ENCODE measurements at places on chromosomes 12 and 14.

- DNase-seq = no peak
Measured at GRCh38 chr14:96711559-96712267, 85.5 kb upstream of the VRK1 start.

DNA sequence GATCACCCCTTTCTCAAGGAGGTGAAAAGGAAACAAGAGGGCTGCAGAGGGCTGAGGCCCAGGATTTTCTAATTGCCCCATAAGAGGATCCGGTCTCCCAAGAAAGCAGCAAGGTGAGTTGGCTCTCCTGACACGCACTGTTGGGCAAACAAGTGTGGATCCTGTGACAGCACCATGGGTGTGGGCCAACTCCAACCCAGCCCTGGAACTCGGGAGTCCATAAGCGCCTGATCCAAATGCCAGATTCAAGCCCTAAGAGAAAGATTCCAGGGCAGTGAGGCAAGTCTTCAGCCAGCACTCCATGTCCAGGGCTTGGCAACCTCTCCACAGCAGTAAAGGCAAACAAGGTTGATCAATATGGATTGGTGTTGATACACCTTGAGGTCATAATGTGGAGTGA is 33.1 kb downstream of the KCNA5 start:
- DNase-seq = no peak

GRCh38 chr12:27696293-27696652 is at the start of gene REP15:
TSS of gene REP15 (plus strand) at chr12:27696447. CDS start at chr12:27696563, 116 bp downstream.
- DNase-seq = no peak

DNA sequence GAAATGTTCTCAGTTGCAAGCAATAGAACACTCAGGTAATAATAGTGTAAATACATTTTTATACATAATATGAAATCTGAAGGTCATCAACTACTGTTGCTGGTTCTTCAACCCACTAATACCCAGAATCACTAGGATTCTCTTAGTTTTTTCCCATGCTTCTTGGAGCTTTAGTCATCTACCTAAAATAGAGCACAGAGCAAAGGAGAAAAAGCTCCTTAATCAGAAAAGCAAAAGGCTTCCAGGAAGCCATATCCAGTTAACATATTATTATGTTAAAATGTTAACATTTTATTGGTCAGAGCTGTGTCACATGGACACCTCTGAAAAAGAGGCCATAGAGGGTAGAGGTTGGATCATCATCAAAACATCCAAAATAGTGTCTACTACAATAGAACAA is 57.0 kb downstream of the CCER1 start:
- DNase-seq = no peak

- no peak for DNase-seq
Measured at GRCh38 chr14:26032348-26032747, 565.5 kb downstream of the NOVA1 start.

DNA sequence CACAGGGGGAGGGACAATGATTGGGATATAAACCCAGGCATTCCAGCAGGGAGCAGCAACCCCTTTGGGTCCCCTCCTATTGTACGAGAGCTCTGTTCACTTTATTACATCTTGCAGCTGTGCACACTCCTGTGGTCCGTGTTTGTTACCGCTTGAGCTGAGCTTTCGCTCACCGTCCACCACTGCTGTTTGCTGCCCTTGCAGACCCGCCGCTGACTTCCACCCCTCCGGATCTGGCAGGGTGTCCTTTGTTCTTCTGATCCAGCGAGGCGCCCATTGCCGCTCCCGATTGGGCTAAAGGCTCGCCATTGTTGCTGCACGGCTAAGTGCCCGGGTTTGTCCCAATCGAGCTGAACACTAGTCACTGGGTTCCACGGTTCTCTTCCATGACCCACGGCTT is 64.1 kb downstream of the E2F7 start:
- DNase-seq = no peak

DNA sequence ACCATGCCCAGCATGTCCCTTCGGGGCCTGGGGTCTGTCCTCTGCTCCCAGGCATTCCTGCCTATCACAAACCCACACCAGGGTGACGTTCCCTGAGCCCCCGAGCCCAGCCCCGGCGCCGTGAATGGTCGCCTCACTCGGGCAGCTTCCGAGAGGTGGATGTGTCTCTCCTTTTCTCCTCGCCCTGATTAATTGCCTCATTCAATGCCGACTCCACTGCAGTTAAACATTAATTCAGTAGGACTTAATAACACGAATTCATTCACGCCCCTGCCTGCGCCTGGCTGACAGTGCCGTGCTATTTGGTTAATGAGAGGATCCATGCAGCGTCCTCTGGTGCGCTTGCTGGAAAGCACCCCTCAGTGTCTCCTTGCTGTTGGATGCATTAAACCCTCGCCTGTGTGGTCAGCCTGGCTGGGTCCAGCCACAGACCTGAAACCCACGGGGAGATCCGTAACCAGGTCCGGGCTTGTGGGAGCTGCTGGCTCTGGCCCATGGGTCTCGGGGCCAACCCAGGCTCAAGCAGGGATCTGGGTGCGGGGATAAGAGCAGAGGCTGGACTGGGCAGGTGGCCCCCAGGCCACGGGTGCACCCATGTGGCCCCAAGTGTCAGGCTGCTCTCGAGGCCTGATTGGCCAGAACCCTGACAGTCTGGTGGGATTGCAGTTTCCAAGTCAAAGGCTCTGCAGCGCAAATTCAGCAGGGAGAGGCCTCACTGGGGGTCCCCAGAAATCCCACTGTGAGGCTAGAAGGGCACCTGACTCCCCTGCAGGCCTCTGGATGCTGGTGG is 55.4 kb downstream of the FBRSL1 start:
- DNase-seq = no peak

GRCh38 chr14:26056036-26056616 is 541.7 kb downstream of the NOVA1 start:
- no peak for DNase-seq

GRCh38 chr12:78396538-78396937 is 468.0 kb upstream of the SYT1 start:
- DNase-seq = no peak

DNA sequence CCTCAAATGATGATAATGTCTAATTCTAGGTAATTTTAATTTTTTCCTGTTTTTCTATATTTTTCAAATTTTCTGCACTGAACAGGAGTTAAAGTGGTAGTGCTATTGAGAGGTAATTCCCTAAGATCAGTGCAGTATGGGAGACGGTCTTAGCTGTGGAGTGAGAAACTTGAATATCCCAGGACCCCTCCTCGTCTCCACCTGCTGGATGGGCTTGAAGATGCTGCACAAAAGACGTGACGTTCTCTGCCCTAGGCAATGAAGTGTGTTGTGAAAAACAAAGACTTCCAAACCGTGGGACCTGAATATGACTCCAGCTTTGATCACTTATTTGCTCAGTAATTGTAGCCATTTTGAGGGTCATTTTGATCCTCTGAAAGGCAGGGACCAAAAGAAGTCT is 298.1 kb downstream of the VRK1 start:
- no peak for DNase-seq

- DNase-seq = no peak
Measured at GRCh38 chr14:105193916-105194782, 13.0 kb upstream of the NUDT14 start.

GRCh38 chr12:28424965-28425364 is 234.7 kb downstream of the CCDC91 start:
- no peak for DNase-seq

- no peak for DNase-seq
Measured at GRCh38 chr12:94265966-94266745, 117.8 kb downstream of the PLXNC1 start.

DNA sequence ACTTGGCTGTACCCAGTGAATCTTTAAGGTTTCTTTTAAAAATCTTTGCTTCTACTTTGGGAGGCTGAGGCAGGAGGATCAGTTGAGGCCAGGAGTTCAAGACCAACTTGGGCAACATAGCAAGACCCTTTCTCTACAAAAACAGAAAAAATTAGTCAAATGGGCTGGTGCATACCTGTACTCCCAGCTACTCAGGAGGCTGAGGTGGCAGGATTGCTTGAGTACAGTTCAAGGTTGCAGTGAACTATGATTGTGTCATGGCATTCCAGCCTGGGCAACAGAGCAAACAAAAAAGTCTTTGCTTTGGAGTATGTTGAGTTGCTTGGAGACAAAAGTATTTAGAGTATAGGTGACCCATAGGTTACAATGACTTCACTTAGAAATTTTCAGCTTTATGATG is 6.2 kb upstream of the DDX55 start:
- no peak for DNase-seq

GRCh38 chr12:29858270-29858786 is 74.6 kb upstream of the TMTC1 start:
- DNase-seq = no peak

GRCh38 chr12:131525795-131526508 is 184.9 kb upstream of the SFSWAP start:
- no peak for DNase-seq

DNA sequence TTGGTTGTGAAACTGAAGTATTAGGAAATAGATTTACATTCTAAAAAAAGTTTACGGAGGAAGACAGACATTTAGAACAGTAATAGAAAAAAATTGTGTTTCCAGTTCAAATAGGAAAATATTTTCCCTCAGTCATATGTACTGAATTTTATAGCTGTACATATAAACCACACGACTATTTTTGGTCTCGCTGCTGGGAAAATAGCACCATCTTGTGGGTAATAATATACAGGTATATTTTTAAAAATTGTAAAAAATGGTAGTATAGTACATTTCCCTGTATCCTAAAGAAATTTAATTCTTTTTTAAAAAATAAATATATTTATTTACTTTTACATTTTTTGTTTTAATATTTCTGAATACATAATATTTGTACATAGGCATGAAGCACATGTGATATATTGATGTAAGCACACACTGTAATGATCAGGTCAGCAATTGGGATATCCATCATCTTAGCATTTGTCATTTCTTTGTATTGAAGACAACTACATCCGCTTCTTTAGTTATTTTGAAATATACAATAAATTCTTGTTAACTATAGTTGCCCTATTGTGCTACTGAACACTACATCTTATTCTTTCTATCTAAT is 168.6 kb downstream of the ALX1 start:
- DNase-seq = no peak

DNA sequence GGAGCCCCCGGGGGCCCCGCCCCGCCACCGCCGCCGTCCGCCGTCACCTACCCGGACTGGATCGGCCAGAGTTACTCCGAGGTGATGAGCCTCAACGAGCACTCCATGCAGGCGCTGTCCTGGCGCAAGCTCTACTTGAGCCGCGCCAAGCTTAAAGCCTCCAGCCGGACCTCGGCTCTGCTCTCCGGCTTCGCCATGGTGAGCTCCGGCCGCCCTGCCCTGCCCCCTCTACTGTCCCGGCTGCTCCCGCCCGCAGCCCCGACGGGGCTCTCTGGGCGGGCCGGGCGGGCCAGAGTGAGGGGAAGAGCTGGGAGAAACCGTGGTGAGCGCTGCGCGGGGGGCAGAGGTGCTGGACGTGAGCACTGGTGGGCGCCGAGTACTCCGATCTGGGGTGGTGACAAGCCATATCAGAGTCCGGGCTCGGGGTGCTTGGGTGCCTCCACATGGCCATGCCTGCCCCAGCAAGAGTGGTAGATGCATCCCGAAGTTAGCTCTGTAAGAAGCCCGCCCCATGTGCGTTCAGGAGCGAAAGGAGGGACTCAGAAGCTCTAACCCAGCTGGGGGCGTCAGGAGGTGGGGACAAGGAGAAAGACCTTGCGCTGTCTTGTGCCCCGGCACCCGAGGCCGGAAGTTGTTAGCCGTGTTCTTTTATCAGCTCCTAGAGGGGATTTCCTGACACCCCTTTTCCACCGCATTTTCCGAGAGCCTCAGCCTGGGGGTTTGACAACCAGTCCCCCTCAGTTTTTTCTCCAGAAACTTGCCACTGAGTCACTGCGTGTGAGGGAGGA is 717 bp downstream of the ORAI1 start:
- peak; percentile 85 for DNase-seq

GRCh38 chr12:12606781-12607589 is 4.7 kb upstream of the CREBL2 start:
- no peak for DNase-seq

DNA sequence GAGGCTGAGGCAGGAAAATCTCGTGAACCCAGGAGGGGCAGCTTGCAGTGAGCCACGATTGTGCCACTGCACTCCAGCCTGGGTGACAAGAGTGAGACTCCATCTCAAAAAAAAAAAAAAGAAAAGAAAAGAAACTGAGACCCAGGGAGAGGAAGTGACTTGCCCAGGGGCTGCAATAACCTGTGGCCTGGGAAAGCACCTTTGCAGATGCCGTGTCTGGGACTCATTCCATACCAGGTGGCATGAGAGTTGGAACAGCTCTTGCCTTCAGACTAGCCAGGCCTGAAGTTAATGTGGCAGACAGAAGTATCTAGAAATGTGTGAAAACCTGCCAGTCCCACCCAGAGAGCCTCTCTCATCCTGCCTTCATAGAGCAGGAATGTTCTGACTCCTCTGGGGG is 65.4 kb downstream of the PHETA1 start:
- no peak for DNase-seq

DNA sequence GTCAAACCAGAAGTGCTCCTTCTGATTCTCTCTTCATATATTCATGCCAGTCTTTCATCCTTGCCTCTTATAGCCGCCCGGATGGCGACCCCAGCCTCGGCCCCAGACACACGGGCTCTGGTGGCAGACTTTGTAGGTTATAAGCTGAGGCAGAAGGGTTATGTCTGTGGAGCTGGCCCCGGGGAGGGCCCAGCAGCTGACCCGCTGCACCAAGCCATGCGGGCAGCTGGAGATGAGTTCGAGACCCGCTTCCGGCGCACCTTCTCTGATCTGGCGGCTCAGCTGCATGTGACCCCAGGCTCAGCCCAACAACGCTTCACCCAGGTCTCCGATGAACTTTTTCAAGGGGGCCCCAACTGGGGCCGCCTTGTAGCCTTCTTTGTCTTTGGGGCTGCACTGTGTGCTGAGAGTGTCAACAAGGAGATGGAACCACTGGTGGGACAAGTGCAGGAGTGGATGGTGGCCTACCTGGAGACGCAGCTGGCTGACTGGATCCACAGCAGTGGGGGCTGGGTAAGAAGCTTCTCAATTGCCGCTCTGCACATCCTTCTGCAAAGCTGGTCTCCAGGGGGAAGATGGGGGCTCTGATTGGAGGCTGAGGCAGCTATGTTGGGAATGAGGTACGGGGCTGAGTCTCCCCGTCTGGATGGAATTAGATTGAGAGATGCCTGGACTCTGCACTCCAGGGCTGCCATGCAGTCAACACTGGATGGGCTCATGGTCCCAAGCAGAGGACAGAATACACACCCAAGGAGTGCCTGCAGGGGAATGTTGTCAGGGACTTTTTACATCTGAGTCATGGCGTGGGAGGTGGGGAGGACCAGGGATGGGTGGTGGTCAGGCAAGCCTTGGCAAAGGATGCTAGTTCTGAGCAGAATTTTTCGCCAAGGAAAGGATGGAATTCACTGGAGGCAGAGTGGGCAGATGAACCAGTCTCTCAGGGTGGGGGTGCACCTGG is 1.3 kb downstream of the BCL2L2 start:
- DNase-seq = no peak

DNA sequence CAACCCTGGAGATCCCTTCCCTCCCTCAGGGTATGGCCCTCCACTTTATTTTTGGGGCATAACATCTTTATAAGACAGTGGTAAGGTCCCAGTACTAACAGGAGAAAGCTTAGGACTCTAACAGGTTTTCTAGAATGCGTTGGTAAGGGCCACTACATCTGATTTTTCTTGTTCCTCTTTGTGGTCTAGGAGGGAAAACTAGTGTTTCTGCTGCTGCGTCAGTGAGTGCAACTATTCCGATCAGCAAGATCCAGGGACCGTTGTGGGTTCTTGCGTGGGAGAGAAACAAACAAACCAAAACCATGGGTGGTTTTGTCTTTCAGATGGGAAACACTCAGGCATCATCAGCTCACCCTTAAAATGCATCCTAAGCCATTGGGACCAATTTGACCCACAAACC is 123.6 kb upstream of the SLC16A7 start:
- DNase-seq = no peak

GRCh38 chr12:53115112-53115890 is 12.0 kb downstream of the SOAT2 start:
- no peak for DNase-seq

- no peak for DNase-seq
Measured at GRCh38 chr12:53577941-53578352, 48.2 kb downstream of the ATF7 start.
